Regular cardiac myocyte (primary cell): ENCODE measurements at places on chromosomes 11 and 22. TPM values are rescaled to one million over a fixed set of nuclear protein-coding genes. Genes with fewer than 3 reads are reported as not detected.

CBLIF gene
- not detected in 2 replicates for total RNA-seq

CD248 gene
- total RNA-seq, result 28.5 and 40.3 TPM in 2 replicates

BAD gene
- total RNA-seq, result 41.0 and 51.0 TPM in 2 replicates

GSTT2B gene
- 0.85 and 4.2 TPM in 2 replicates for total RNA-seq

RAB3IL1 gene
- total RNA-seq, result 1.9 and 6.5 TPM in 2 replicates

ACR gene
- total RNA-seq, result not detected in 2 replicates

PACSIN3 gene
- 23.6 and 37.8 TPM in 2 replicates for total RNA-seq

OR51E2 gene
- total RNA-seq, result 0.19 and 0.56 TPM in 2 replicates

RTN4RL2 gene
- total RNA-seq, result not detected in 2 replicates

PC gene
- 17.8 and 19.7 TPM in 2 replicates for total RNA-seq

OR5P2 gene
- not detected in 2 replicates for total RNA-seq

CCDC89 gene
- total RNA-seq, result 3.7 and 6.1 TPM in 2 replicates

OR8D4 gene
- not detected in 2 replicates for total RNA-seq

TRIM49 gene
- total RNA-seq, result not detected in 2 replicates

NPAS4 gene
- total RNA-seq, result not detected in 2 replicates

OR51I2 gene
- not detected in 2 replicates for total RNA-seq

CABP4 gene
- total RNA-seq, result 0.28 and 0.38 TPM in 2 replicates

UPB1 gene
- 0.38 and 0.85 TPM in 2 replicates for total RNA-seq

CHST1 gene
- under 0.01 and 0.19 TPM in 2 replicates for total RNA-seq

PPME1 gene
- 36.4 and 44.3 TPM in 2 replicates for total RNA-seq

SYT8 gene
- total RNA-seq, result not detected in 2 replicates
